ENCODE measurements at places on chromosomes 1 and 21. TPM values are rescaled to one million over a fixed set of nuclear protein-coding genes. Genes with fewer than 3 reads are reported as not detected.

- DNase-seq, result no peak
Measured at GRCh38 chr1:78607334-78607927, 12.8 kb upstream of the IFI44L start.

DNA sequence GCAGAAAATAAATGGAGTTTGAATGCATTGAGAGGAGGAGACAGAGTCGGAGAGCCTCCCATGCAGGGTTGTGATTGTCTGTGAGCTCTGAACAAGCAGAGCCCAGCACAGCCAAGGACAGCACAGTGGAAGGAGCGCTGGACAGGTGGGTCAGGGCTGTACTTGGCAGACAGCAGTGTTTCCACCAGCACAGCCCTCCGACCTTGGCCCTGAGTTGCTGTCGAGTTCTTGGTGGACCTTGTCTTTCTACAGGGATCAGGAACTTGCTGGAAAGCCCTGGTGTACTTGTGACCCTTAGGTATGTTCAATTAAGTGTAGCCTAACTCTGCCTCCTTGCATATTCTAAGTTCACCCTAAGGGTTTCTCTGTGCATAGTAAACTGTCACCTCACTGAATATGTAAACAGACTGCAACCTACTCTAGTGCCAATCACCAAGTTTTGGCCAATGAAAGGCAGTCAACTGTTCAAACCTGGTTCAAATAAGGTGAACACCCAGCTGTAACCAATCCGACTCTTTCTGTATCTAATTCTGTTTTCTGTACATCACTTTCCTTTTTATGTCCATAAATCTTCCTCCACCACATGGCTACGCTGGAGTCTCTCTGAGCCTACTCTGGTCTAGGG, 86.6 kb upstream of the SLC25A33 start:
- DNase-seq, result no peak

The PTPN22 gene
- 64.1 TPM for total RNA-seq

DNA sequence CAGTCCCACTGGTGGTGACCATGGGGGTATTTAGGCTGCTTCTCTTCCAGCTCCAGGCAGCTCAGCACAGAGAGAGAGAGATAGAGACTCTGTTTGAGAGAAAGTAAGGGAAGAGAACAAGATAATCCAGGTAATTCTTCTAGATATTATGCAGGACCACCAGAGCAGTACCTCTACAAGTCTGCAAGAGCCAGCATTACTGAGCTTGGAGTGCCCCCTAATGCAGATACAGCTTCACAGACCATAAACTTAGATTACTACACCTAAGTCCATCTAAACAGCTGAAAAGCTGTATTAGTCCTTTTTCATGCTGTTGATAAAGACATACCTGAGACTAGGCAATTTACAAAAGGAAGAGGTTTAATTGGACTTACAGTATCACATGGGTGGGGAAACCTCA, 570.3 kb downstream of the LRRIQ3 start:
- DNase-seq, result no peak

GRCh38 chr1:89527750-89528381, 3.2 kb downstream of the LRRC8B start:
- DNase-seq, result no peak

GRCh38 chr1:240635466-240636256, 23.7 kb upstream of the GREM2 start:
- DNase-seq, result no peak

DNA sequence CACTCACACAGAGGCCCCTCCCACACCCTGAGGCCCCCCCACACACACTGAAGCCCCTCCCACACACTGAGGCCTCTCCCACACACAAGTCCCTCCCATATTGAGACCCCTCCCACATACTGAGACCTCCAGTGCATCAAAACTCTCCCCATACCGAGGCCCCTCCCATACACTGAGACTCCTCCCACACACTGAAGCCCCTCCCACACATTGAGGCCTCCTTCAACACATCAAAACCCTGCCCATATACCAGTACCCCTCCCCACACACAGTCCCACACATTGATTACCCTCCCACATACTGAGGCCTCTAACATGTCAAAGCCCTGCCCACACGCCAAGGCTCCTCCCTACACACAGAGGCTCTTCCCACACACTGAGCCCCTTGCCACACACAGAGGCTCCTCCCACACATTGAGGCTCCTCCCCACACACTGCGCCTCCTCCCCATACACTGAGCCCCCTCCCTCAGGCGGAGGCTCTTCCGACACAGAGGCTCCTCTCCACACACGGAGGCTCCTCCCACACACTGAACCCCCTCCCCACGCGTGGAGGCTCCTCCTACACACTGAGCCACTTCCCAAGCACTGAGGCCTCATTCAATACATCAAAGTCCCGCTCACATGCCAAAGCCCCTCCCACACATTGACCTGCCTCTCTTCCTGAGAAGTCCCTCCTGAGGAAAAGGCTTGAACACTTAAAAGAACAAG, 392.3 kb downstream of the CAMTA1 start:
- DNase-seq, result no peak

- no peak for DNase-seq
Measured at GRCh38 chr21:36038701-36039497, 21.4 kb downstream of the SETD4 start.

GRCh38 chr1:22428672-22429071, 23.0 kb upstream of the ZBTB40 start:
- DNase-seq, result peak; percentile 80

The BCL10 gene
- total RNA-seq, result 25.5 TPM

DNA sequence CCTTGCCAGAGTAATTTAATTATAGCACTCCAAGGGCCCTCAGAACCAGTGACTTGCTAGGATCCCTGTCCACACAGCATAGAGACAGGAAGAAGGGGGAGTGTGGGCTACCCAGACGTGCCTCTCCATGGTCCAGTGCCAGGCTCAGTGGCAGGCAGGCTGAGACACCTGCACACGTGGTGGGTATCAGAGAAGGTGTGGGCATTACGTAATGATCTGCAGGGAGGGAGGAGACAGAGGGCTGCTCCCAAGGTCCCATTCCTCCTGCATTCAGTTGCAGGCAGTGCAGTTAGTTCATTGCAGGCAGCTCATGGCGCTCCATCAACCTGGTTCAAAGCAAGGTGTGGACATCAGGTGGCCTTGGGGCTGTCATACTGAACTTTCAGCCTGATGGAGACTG, 49.9 kb downstream of the C8B start:
- DNase-seq, result no peak

DNA sequence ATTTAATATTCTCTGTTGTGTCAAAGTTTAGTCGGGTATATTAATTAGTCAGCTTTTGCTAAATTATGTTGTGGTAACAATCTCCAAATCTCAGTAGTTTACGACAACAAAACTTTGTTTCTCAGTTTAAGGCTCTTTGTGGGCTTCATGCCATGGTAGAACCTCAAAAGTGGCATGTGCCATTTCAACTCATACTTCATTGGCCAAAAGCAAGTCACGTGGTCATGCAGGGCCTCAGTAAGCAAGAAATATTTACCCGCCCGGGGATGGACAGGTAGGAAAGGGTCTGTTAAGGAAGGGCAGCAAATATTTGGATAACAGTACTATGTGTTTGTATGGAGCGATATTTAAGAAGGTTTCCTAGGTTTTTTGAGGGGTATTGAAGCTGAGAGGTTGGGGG, 38.6 kb downstream of the ITSN1 start:
- DNase-seq, result no peak

DNA sequence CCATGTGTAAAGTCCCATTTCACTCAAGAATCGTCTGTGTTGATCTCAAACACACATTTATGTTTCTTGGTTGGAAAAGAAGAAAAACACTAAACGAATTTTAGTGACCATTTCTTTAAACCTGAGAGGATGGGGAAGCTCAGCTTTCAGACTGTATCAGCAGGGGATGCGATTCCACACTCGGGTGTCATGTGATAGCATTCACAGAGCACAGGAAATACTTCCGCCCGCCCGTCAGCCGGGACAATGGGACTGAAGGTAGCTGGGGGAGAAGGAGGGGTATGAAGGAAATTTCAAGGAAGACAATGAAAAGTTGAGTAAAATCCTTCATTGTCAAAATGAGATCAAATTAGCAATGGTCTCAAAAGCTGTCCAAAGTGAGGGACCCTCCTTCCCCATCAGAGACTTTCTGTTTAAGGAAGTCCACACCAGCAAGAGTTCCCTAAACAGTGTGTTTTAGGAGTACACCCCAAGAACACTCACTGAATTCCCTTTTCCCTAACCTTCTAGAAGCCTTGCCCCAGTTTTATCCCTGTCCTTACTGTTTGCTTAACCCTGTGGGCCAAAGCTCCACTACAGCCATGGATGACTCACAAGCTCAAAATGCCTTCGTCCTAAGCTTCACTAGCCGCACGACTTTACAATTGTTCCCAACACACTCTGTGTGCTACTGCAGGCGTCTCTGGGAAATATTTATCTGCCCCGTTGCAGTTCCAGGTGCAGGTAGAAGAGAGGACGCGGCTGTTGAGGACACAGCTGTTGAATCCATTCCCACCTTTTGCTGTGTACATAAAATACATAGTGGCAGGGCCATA, 51.4 kb upstream of the SIM2 start:
- no peak for DNase-seq

- peak; percentile 51 for DNase-seq
Measured at GRCh38 chr1:8494681-8495080, 176.8 kb downstream of the SLC45A1 start.

DNA sequence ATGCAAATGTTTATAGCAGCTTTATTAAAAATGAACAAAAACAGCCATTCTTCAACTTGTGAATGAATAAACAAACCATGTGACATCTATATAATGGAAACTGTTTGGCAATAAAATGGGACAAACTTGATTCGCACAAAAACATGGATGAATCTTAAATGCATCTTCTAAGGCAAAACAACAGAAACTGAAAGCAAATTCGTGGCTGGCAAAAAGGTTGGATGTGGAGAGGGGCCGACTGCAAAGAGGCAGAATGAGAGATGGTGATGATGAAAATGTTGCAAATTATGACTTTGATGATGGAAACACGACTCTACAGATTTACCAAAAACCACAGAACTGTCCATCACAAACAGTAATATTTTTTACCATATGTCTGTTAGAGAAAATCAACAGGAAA, 327.0 kb upstream of the NR5A2 start:
- DNase-seq, result no peak

DNA sequence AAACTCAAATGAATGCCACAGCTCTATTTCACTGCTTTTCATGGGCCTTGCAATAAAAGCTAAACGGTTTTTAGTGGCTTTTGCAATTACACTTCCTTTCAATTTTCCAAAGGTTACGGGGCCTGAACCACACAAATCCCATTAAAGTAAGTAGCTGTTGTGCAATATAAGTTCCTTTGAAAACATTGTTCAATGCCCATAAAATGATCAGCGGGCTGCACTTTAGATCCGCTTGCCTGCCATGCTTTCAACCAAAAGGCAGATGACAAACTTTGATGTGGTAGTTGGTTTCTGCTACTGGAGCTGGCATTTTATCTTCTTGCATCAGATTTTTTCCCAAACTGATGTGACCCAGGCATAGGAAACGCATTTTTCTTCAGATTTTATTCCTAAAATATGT, 50.2 kb downstream of the PRRX1 start:
- no peak for DNase-seq

The SIK1 gene
- total RNA-seq, result 12.5 TPM

All from activated CD4-positive, alpha-beta T cell treated with anti-CD3 and anti-CD28 coated beads, Interleukin-2, amount 10 ng/mL, durations not matched to agents 24 days and 14 days (primary cell).